ENCODE measurements at places on chromosomes 4 and X.
A peak's percentile ranks its signal among the peaks of the same experiment; 100 is the strongest.

GRCh38 chr4:55534306-55534705 is 12.4 kb downstream of the CLOCK start:
- DNase-seq, result no peak

DNA sequence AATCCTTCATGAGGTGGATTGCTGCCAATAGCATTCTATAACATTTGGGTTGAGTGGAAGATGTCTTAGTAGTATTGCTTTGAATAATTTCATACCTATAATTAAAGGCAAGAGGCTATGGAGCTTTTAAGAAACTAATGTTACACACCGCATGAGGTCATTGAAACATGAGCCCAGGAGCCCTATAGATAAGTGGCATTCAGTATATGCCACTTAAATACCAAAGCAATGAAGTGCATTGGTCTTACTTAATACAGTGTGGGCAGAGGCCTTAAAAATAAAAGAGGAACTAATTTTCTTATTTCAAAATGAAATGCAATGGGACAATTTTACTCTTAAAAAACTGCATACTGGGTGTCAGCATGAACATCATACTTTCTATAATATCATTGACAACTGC is 47.5 kb downstream of the SPATA18 start:
- no peak for DNase-seq

GRCh38 chr4:41587286-41587685 is 49.3 kb downstream of the LIMCH1 start:
- no peak for DNase-seq

GRCh38 chr4:171650543-171650942 is 162.7 kb upstream of the GALNTL6 start:
- DNase-seq, result no peak

DNA sequence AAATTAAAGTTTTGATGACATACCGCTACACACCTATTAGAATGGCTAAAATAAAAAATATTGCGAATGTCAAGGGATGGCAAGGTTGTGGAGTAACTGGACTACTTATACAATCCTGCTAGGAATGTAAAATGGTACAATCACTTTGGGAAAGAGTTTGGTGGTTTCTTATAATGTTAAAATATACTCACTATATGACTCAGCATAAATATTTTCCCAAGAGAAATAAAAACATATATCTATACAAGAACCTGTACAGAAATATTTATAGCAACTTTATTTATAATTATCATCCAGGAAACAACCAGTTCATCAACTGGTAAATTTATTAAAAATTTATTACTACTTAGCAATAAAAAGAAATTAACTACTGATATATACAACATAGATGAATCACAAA is 89.7 kb downstream of the SLC10A7 start:
- no peak for DNase-seq

DNA sequence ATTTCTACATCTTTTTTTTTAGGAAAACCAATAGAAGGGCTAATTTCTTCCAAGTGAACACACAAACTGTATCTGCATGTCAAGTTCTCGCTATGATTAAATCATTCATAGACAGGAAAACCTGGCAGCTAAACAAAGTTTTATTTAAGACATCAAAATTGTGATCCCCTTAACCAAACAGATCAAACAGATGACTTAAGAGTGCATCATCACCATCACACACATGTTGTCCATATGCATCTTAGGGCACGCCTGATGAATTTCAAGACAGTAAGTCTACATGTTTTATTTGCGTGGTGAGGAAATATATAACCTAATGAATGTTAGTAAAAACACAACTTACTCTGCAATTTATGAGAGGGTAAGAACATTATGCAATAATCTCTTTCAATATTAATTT is 317.0 kb upstream of the ANXA10 start:
- no peak for DNase-seq

DNA sequence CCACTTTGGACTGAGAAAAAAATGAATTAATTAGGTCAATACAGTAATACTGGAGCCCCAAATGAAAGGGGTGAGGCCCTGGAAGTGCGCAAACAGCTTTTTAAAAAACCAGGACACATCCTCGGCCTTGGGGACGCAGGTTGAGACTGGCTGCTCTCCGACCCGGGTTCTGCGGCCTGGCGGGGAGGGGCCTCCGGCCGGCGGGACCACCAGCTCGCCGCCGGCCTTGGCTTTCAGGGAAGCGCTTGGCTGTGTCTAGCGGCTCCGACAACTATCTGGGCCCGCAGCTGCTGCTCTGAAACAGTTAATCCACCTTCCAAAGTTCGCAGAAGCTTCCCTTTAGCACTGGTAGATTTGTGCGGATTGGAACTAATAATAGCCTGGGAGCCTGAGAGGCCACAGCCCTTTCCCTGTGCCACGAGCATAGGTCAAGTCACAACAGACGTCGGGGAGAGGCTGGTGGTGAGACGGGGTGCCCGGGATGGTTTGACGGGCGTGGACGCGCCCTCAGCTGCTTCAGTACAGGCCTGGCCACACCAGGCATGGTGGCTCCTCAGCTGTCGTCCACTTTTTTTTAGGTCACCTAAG is 1.1 kb upstream of the SEL1L3 start:
- peak; percentile 77 for DNase-seq

- DNase-seq, result no peak
Measured at GRCh38 chr4:150082241-150082640, 4.0 kb downstream of the DCLK2 start.

GRCh38 chrX:48558271-48558670 is 16.0 kb upstream of the RBM3 start:
- no peak for DNase-seq

- no peak for DNase-seq
Measured at GRCh38 chr4:174813292-174813691, 15.8 kb downstream of the GLRA3 start.

GRCh38 chr4:136818811-136819330 is 713.4 kb downstream of the PCDH18 start:
- DNase-seq, result no peak

DNA sequence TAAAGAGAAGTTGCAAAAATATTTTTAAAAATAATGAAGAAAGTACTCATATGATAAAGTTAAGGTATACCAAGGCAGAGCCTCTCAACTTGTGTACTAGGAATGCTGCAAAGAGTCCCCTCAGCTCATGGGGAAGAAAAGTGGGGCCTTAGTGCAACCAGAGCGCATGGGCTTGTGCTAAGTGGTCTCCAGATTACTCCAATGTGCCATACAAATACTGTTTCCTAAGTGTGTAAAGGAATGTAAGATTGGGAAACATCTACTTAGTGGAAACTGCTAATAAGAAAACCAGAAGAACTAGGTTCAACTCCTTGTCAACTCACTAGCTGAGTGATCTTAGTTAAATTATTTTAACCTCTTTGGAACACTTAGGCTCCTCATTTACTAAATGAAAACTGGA is 39.1 kb downstream of the NAF1 start:
- DNase-seq, result no peak

- no peak for DNase-seq
Measured at GRCh38 chr4:154583677-154584076, 6.9 kb downstream of the FGA start.

- no peak for DNase-seq
Measured at GRCh38 chrX:153862369-153863250, 23.4 kb downstream of the L1CAM start.

GRCh38 chr4:3871881-3872833 is 106.0 kb downstream of the ADRA2C start:
- DNase-seq, result no peak

DNA sequence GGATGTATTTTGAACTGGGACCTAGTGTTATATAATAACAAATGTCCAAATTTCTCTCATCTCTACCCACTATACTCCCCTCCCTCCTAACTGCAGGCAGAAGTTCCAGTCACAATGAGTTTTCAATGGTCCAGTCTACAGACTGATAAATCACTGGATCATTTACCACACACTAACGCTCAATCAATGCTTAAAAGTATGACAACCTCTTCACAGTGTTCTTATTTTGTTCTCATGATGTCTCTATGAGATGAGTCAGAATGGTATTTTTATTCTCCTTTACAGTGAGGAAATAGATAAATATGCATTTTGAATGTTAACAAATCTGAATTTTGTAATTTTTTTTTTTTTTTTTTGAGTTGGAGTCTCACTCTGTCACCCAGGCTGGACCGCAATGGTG is 83.7 kb upstream of the ETNPPL start:
- DNase-seq, result no peak

GRCh38 chr4:148787285-148787684 is 345.1 kb upstream of the NR3C2 start:
- no peak for DNase-seq

GRCh38 chr4:44237643-44238042 is 211.0 kb downstream of the KCTD8 start:
- no peak for DNase-seq

GRCh38 chrX:43861750-43862149 is 20.5 kb downstream of the MAOB start:
- no peak for DNase-seq

DNA sequence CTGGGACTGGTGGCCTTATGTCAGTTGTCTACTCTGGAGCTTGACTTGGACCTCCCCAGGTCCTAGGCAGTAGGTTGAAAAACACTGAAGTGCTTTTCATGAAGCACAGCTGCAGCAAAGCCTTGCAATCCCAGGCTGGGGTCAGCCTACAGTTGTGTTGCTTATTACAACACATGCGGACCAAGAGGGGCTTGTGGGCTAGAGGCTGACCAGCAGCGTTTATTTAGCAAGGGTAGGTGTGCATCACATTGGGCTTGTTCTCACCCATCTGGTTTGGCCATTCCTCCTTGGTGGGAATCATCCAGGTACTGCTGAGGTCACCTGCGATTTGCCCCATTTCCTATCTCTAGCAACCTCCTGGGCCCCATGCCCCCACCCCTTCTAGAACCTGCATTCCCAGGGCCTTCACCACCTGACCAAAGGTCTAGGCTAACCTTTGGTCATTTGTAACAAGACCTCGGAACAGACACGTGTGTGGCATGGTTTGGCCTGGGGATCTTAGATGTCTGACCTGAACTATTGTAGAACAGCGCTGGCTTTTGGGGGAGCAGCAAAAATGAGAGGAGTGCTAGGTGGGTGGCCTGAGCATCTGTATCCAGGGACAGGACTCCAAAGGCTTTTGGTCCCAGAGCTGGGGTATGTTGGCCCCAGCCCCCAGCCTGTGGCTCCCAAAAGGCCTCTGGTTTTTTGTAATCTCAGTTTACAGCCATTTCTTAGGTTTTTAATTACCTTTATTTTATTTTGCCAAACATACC is 3.0 kb downstream of the RPL10 start:
- peak; percentile 62 for DNase-seq

GRCh38 chrX:134161162-134161561 is 75.8 kb upstream of the CCDC160 start:
- no peak for DNase-seq

DNA sequence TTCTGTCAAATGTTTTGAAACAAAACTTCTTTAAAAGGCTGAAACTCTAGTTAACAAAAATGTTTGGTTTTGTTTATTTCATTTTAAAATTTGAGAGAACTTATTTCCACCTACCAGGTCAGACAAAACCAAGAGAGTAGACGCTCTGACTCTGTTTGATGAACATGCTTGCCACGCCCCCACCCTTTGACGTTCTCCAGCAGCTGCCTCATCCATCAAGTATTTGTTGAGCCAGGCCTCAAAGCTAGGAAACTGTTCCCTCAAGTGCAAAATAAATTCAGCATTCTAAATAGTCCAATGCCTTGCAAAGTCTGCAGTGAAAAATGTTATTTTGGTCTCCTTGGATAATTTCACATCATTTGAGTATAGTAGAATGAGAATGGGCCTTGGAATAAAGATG is 121.6 kb downstream of the GUCY2F start:
- no peak for DNase-seq

- DNase-seq, result no peak
Measured at GRCh38 chr4:33864290-33864859, 2379.9 kb downstream of the ARAP2 start.

DNA sequence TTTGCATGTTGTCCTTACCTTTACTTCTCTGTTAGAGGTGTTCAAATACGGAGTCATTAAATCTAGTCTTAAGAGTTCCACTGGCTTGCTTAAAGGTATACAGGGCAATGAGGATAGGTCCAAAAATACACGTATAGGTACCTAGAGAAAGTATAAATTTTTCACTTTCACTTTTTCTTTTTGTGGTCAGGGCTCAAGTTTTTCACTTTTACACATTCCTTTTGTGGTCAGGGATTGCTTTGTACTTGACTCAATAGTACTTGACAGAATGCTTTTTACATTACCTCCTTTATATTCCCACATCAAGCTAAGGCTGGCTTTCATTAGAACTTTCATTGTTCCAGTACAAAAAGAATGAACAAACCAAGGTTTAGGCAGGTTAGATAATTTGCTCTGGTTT is 21.7 kb downstream of the TMEM184C start:
- DNase-seq, result no peak

DNA sequence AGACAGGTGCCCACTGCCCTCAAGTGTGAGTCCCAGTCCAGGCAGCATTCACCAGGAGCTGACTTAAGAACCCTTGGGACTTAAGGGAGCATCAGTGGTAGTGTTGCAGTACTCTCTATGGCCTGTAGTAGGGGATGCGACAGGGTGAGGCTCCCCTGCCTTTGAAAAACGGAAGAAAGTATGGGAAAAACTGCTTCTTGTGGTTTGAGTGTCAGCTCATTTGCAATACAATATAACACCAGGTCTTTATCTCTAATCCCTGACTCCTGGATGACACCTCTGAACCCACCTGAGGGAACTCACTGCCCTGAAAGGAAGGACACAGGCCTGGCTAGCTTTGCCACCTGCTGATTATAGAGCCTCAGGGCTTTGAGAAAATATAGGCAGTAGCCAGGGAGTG is 176.0 kb downstream of the SMARCA1 start:
- no peak for DNase-seq

DNA sequence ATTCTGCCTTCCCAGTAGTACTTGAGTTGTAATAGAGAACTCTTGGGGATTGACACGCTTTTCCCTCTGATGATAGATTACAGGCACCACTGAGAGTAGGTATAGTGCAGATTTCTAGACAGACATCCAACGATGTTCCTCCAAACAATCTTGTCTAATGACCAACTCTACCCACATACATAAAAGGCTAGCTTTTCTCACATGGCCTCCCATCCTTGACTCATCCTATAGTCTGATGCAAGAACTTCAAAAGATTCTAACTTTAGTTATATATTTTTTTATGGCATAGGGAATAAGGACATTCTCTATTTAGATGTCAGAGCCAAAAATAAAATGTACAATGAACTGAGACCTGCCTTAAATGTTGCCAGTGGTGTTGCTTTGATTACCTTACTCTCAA is 60.9 kb downstream of the GLRA2 start:
- no peak for DNase-seq

- DNase-seq, result no peak
Measured at GRCh38 chr4:73844345-73844744, 7.9 kb downstream of the CXCL6 start.

GRCh38 chr4:11376146-11376545 is 52.5 kb downstream of the HS3ST1 start:
- DNase-seq, result no peak

GRCh38 chrX:130196466-130196865 is 24.7 kb downstream of the RAB33A start:
- DNase-seq, result no peak

DNA sequence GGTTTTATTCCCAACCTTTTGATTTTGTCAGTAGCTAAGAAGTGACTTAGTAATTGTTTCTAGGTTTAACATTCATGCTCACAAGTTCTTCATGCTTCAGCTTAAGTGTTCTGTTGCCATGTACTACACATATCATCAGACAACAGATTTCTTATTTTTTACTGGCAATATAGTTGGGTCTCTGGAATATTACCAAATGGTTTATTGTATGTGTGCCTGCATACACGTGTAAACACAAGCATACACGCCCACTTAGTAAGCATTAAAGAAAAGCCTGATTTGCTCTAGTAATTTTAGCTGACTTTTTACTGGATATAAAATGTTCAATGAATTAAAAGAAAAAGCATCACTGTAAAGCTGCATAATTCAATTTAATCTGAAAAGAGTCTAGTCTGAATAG is 199.8 kb downstream of the CAMK2D start:
- no peak for DNase-seq

GRCh38 chr4:35912174-35912573 is 332.1 kb downstream of the ARAP2 start:
- no peak for DNase-seq
